ENCODE measurements at places on chromosomes 4 and X. TPM values are rescaled to one million over a fixed set of nuclear protein-coding genes. Genes with fewer than 3 reads are reported as not detected.
A peak's percentile ranks its signal among the peaks of the same experiment; 100 is the strongest.

Gene ARHGAP4
- total RNA-seq, result 45.2 TPM

Gene HTN3
- not detected for total RNA-seq

Gene ZNF827
- 109 TPM for total RNA-seq

Gene UBE2K
- 187 TPM for total RNA-seq

Gene ANK2
- 26.4 TPM for total RNA-seq

- no peak for DNase-seq
Observed at GRCh38 chr4:173151496-173151895, 17.1 kb upstream of the GALNT7 start.

DNA sequence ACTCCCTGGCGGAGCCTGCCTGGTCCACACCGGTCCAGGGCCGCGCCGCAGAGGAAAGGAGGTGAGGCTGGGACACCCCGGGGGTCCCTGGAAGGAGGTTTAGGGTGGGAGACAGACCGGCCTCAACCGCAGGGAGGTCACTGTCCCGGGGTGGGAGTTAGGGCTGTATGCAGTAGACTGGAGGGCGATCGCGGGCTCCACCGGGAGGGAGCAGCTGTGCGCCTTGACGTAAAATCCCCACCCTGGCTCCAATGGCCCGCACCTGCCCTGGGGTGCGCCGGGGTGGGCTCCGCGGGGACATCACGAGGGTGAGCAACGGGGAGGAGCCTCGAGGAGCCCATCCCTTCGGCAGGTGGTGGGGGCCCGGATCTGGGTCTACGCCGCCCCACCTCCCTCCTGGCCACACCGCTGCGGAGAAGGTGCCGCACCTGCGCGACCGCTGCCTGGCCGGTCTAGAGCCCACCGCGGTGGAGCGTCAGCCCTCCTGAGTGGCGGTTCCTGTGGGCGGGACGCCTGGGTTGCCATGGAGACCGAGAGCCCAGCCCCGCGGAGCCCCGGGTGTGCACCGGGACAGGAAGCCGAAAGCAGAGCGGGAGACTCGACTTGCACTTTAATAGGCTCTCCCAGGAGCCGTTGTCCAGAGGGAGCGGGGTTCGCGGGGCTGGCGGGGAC is 105.1 kb downstream of the ADRA2C start:
- no peak for DNase-seq

Gene DRD5
- not detected for total RNA-seq

GRCh38 chrX:48940404-48940955 is 16.9 kb downstream of the OTUD5 start:
- no peak for DNase-seq

GRCh38 chr4:105543346-105543745 is 9.1 kb upstream of the ARHGEF38 start:
- no peak for DNase-seq

GRCh38 chr4:100087743-100088142 is 102.5 kb downstream of the DDIT4L start:
- peak; percentile 7 for DNase-seq

DNA sequence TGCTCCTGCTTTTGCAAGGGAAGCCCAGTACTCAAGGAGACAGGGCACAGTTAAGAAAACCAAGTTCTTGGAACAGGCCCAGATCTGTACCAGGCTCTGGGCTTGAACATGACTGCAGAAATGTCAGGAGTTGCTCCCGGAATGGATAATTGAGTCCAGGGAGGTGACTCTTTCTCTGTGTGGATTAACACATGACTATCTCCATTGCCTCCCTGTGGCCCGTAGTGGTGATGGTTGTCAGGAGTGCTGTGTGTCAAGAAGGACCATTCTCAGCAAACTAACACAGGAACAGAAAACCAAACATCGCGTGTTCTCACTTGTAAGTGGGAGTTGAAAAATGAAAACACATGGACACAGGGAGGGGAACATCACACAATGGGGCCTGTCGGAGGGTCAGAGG is 39.9 kb downstream of the CCKAR start:
- DNase-seq, result no peak

DNA sequence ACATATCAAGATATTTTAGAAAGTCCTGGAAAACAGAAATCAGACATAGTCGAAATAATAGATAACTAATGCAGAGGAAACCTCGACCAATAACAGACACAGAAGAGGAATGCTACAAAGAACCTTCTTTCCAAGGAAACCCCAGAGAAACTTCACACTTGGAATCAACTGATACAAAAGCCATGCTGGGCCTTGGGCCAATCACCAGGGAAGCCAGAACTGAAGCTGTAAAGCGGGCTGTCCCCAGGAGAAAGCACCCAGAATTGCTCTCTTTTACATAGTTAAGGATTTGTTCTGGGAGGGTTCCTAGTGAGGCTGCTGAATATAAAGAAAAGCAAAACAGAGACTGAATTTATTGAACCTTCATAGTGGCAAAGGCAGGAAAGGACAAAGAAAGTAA is 100.5 kb downstream of the PRDM5 start:
- no peak for DNase-seq

GRCh38 chr4:183960046-183960420 is 54.9 kb downstream of the STOX2 start:
- peak; percentile 92 for DNase-seq

Gene UGT2B7
- total RNA-seq, result not detected

Gene PDLIM3
- 259 TPM for total RNA-seq

Gene MTNR1A
- total RNA-seq, result not detected

Gene MOB1B
- 0.87 TPM for total RNA-seq

DNA sequence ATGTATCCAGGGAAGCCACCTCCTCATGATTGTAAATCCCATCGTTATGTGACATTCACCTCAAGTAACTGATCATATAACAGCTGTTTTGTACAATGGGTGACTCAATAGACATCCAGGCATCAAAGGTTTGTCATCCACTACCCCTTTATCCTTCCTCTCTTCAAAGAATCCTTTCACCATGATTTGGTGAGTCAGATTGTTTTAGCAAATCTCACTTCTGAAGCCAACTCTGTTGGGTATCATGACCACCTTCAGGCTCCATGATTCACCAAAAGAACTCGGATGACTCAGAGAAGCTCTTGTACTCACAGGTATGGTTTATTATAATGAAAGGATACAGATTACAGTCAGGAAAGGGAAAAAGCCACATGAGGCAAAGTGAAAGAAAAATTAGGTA is 132.1 kb downstream of the PWWP3B start:
- no peak for DNase-seq

DNA sequence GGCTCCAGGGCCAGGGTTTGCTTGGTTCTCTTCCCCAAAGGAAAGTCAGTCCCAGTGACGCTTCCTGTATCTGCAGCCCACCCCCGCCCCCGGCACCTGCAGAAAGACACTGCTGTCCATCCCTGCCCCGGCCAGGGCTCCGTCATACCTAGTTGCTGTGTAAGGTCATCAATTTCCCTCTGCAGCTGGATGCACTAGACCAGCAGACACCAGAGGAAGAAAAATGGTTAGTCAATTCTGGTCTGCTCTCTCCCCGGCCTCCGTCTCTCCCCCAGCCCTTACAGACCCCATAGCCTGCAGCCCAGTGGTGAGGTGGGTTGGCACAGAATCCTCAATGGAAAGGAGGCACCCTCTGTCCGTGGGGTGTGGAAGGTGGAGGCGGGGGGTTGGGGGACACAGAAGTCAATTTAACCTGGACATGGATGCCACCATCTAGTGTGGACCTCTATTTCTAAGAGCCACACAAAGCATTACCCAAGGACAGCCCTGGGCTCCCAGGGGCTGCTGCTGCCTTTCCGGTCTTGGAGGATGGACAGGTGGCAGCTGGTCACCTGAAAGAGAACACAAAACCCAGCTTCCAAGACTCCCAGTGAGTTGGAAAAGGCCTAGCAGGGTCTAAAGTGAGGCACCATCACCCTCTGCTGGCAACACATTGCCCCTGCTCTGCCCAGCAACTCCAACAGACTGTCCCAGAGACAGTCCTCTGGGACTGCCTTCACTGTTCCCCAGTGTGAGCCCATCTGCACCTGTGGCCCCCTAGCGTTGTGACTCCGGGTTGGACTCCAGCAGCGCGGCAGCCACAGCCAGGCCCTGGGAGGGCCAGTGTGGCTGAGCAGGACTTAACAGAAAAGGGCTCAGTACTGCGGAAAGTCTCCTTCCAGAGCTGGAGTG is 40.2 kb upstream of the NHSL2 start:
- peak; percentile 16 for DNase-seq

Gene ALAS2
- total RNA-seq, result not detected

Gene SPANXC
- not detected for total RNA-seq

Gene VSIG4
- total RNA-seq, result 18.7 TPM

DNA sequence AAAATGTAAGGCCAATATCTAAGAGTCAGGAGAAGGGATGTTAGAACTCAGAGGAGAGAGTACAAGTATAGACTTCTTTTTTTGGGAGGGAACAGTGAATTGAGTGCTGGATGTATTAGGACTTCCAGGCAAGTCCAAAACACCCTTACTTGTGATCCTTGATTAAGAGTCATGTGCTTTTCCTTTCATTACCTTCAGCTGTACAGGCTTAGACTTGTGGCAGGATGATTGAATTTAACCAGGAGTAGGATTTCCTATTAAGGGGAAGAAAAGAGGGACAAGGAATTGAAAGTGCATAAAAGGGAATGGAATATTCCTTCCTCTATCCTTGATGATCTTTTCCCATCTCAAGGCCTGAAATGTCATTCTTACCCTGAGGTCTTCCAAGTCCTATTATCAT is 606.7 kb downstream of the STIM2 start:
- DNase-seq, result no peak

Gene ZGRF1
- total RNA-seq, result 2.0 TPM

Gene HPSE
- total RNA-seq, result under 0.01 TPM

DNA sequence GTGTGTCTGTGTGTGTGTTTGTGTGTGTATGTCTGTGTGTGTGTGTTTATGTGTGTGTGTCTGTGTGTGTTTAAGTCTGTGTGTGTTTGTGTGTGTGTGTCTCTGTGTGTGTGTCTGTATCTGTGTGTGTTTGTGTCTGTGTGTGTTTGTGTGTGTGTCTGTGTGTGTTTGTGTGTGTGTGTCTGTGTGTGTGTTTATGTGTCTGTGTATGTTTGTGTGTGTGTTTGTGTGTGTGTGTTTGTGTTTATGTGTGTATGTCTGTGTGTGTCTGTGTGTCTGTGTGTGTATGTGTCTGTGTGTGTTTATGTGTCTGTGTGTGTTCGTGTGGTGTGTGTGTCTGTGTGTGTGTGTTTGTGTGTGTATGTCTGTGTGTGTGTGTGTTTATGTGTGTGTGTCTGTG is 11.4 kb downstream of the IL9R start:
- DNase-seq, result no peak

DNA sequence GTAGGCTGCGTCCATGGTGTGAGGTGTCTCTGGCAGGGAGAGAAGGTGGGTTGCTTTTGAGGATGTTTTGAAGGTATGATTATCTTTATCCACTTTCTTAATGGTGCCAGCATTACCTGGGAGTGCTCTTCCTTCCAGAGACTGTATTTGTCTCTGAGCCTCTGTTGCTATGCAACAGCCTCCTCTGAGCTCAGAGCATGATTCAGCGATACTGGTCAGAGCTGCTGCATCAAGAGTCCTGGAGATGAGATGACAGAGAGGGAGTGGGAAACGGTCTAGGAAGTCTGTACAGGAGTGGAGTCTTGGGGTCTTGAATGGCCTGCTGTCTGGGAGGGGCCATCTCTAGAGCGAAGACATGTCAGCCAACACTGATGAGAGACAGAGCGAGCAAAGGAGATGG is 104.4 kb upstream of the RAB40AL start:
- DNase-seq, result no peak

DNA sequence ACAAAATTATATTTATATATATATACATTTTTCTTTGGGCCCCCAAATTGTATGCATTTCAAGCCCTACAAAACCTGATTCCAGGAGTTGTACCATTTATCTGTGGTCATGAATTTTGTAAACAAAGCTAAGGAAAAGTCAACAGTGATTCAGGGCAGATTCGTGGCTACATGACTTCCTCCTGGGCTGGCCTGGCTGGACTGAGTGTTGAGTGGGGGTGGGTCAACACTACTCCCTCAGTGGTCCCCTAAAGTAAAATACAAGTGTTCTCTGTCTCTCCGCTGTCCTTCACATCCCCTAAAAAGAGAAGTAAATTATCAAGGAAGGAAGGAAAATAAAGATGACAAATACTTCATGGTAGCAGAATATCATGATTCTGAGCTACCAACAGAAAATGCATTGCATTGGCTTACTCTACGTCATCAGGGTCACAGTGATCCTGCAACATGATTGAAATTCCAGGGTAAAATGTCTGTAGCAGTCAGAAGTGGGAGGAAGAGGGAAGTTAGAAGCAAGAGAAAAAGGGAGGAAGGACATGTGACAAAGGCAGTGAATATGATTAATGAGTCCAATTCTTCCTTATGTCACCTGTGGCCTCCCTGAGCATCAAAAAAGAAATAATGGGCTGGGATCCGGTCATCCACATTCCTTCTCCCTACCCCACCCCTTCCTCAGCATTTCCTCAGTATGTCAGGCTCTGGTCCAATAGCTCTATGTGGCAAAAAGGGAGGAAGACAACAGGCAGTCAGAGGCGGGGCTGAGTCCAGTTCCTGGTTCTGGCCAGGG is 42.4 kb upstream of the MYOZ2 start:
- DNase-seq, result peak; percentile 36

- DNase-seq, result peak; percentile 63
Observed at GRCh38 chrX:1537031-1537715, at the start of gene P2RY8. Gene P2RY8, minus strand, starts transcription at chrX:1537185. Its CDS starts 70,627 bp downstream, at chrX:1466558.

DNA sequence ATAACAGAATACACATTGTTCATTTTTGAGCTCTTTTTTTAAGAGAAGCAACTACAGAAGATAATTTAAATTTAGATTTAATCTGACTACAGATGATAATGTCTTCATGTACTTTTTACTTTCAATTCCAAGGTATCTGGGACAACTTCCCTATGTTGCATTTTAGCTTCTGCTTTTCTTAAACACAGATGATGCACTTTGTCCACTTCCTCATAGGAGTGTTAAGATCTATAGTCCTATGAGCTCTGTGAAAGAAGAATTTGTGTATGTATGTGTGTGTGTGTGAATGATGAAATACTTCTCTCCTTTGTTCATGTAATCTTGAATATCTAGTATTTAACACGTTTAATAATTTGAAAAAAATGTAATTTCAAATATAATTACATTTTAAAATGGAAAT is 5.3 kb upstream of the FHIP1A start:
- peak; percentile 9 for DNase-seq

Measured in stomach (tissue), 19 donors.